CD4-positive, alpha-beta T cell treated with Interferon alpha-2 for 1 hour (primary cell): ENCODE measurements at places on chromosomes 5 and 9.

GRCh38 chr9:123778232-123778902, 151.6 kb downstream of the DENND1A start:
- no peak for DNase-seq

DNA sequence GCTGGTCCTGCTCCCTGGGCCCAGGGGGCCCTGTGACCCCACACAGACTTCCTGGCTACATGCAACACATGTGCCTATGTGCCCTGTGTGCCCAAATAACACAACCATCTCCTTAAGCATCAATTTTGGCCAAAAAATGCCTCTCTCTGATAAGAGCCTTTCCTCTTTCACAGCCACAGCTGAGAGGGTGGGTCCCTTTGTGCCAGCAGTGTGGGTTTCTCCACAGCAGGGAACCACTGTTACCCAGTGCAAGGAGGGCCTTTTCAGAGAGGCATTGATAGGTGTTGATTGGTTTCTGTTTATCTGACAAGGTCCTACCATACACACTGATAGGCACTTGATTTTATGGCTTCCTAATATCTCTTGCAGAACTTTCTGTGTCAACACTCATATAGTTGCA, 42.7 kb downstream of the SYK start:
- DNase-seq = no peak

DNA sequence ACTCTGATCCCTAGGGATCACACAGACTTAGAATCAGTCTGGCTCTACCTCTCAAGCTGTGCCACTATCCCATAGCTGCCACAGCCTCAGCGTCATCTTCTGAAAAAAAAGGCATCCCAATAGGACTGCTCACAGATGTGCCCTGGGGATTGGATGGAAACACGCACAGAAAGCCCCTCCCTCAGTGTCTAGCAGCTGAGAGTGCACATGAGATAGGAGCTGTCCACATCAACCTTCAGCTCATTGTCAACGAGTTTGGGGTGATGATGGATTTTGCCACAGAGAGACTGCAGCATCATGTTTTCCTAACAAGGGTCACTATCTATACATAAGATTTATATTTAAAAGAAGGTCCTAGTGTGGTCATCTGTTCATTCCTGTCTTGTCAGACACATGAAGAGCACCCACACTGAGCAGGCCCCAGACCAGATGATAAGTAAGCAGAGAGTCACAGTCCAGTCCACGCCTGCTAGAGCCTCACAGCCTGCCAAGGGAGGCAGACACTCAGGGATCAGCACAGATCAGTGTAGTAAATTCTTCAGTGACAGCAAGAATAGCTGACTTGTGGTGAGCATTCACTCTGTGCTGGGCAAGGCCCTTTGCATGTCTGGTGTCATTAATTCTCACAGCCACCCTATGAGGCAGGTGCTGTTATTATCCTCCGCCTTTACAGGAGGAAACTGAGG, 25.8 kb downstream of the AFAP1L1 start:
- no peak for DNase-seq

GRCh38 chr9:118561051-118561450, 808.2 kb downstream of the BRINP1 start:
- no peak for DNase-seq

DNA sequence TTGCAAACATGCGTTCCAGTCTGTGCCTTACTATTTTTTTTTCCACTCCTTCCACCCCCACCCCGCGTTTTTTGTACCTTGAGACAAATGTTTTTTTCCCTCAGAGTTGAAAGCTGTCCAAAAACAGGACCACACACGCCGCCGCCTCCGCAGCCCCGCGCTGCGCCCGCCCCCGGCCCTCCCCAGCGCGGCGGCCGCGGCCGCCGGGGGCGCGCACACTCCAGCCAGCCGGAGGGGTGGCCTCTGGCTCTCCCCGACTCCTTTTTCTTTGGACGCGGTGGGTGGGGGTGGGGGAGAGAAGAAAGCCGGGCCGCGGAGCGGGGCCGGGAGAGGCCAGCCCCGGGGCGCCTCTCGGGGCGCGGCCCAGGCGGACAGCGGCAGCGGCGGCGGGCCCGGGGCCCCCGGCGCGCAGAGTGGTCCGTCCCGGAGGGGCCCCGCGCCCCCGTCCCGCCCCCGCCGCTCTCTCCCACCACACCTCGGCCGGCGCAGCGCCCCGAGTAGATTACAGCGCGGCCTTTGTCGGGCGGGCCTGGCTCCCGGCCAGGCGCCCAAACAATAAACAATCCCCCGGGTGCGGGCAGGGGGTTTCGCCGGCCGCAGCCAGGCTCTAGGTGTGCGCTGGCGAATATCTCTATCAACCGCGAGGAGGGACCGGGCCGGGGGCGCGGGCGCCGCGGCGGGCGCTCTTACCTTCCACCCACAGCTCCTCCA, 10.9 kb downstream of the PTCH1 start:
- no peak for DNase-seq

- no peak for DNase-seq
Observed at GRCh38 chr5:82448374-82448773, 170.2 kb upstream of the RPS23 start.

- DNase-seq = no peak
Observed at GRCh38 chr5:73684691-73685090, 58.7 kb downstream of the ARHGEF28 start.

DNA sequence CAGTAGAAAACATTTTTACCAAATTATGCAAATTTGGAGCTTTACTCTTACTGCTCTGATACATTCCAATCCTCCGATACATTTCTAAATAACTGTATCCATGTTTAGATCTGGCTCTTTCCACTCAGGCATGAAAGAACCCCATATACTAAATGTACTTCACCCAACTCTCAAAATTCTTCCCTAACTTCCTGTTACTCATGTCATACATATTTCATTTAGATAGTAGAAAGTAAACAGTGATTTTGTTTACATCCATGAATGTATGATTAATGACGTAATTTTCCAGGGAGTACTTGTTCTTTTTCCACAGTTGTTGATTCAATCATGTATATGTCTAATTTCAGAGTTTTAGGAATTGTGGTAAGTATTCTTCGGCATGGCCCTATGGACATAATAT, 1426.5 kb upstream of the C9orf72 start:
- DNase-seq = no peak

- DNase-seq = peak; percentile 75
Observed at GRCh38 chr5:131068893-131069643, 96.0 kb downstream of the HINT1 start.

GRCh38 chr5:109743041-109743531, 53.4 kb downstream of the MAN2A1 start:
- no peak for DNase-seq

DNA sequence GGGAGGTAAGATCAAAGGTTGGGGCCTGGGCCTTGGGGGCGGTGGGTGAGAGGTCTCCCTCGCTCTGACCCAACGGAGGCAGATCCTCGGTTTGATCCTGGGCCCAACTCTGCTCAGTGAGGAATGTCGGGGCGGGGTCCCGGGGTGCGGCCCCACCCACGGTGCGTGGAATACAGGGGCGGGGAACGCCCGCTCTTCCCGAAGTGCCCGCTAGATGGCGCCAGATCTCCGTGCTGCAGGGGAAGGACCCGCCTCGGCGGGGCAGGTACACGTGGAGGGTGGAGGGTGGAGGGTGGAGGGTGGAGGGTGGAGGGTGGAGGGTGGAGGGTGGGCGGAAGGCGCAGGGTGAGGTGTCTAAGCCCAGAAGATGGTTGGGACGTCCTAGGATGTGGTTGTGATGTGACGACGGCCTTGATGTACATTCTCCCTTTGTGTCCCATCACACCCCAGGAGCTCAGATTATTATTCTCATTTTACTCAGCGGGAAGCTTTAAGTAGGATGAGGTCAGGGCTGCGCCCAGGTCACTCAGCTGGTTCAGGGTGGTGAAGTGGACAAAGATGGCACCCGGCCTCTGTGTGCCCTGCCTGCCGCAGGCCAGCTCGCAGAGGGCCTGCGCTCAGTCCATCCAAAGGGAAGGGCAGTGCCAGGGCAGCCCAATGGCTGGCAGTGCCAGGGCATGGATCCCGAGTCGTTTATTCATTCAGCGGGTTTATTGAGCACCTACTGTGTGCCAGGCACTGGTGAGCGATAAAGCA, 9.4 kb upstream of the RPS14 start:
- DNase-seq = peak; percentile 88

- DNase-seq = no peak
Observed at GRCh38 chr5:9483243-9483642, 62.6 kb downstream of the SEMA5A start.

GRCh38 chr9:137303893-137304382, 1.9 kb upstream of the NRARP start:
- DNase-seq = no peak

DNA sequence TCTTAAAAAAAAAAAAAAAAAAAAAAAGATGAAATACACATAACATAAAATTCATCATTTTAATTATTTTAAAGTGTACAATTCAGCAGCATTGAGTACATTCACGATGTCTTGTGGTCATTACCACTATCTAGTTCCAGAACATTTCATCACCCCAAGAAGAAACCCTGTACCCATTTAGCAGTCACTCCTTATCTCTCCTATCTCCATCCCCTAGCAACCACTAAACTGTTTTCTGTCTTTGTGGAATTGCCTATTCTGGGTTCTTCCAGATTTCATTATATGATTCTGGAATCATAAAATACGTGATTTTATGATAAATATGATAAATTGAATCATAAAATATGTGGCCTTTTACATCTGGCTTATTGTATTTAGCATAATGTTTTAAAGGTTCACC, 8.9 kb upstream of the HMCN2 start:
- DNase-seq = no peak

DNA sequence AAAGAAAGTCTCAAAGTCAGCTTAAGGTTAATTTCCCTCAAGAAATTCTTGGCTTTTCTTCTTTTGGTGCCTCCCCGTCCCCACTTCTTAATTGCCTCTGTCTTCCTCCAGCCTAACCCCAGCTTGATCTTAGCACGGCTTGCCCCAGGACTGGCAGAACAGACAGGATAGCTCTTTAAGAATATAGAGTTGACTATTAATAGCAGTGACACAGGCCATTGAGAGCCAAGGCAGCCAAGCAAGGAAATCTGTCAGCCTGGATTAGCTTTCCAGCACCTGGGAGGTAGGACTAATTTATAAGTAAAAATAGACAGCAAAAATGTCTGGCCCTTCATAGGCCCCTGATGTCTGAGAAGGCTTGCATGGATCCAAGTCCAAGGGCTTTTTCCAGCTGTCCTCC, 384.6 kb upstream of the SLC30A5 start:
- DNase-seq = no peak

GRCh38 chr5:93088592-93089389, 492.2 kb downstream of the NR2F1-AS1 start:
- DNase-seq = no peak

GRCh38 chr9:94879230-94879629, 152.7 kb downstream of the AOPEP start:
- DNase-seq = no peak

GRCh38 chr9:89013660-89014059, 22.4 kb downstream of the S1PR3 start:
- no peak for DNase-seq

DNA sequence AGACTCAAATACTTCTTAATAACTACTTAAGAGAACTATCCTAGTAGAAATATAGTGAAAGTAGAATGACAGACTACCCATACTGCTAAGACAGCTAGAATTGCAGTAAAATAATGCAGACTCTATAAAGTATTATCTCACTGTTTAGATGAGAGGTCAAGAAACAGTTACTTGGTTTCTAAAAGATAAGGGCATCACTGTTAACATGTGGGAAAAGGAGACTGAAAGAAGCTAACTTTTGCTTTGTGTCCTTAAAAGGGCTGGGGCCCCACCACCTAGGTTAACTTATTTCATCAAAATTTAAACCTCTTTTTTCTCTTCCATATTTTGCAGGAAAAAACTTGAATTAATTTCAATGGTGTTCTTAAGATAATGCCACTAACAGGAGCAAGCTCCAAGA, 204.3 kb downstream of the CNTLN start:
- no peak for DNase-seq

GRCh38 chr5:95936812-95937397, 24.7 kb downstream of the ELL2 start:
- DNase-seq = no peak

- DNase-seq = no peak
Observed at GRCh38 chr9:16579872-16580432, 290.5 kb downstream of the BNC2 start.

DNA sequence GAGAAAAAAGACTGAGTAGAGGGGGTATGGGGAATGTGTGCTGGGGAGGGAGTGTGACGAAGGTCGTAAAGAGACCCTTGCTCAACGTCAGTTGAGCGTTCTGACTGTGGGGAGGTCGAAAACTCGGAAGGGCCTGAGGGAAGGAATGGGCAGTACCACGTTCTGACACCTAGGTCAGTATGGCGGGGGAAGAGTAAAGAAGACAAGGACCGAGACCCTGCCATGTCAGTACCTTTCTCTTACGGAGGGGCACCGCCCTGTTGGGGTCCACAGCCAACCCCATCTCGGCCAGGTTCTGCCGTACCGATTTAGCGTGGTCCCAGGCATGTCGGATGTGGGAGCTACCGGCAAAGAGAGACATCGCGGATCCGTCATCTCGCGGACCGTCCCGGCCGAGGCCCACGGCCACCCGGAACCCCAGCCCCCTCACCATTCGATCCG, 375 bp downstream of the NOP16 start:
- peak; percentile 4 for DNase-seq

DNA sequence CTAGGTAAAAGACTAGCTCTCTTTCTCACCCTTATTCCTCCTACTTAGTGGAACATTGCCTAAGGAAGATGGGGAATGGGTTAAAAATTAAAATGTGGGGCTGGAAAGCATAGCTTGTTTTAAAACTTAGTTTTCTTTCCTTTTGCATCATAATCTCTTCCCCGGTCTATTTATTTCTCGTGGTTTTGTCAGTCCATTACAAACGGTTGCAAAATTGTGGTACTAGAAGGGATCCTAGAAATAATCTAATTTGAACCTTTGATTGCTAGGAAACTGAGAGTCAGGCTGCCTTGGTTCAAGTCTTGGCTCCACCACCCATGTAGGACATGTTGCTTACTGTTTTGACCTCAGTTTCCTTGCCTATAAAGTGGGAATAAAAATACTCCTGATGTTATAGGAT, 1.3 kb downstream of the IL31RA start:
- no peak for DNase-seq

- no peak for DNase-seq
Observed at GRCh38 chr5:159211729-159212174, 2.4 kb upstream of the RNF145 start.

DNA sequence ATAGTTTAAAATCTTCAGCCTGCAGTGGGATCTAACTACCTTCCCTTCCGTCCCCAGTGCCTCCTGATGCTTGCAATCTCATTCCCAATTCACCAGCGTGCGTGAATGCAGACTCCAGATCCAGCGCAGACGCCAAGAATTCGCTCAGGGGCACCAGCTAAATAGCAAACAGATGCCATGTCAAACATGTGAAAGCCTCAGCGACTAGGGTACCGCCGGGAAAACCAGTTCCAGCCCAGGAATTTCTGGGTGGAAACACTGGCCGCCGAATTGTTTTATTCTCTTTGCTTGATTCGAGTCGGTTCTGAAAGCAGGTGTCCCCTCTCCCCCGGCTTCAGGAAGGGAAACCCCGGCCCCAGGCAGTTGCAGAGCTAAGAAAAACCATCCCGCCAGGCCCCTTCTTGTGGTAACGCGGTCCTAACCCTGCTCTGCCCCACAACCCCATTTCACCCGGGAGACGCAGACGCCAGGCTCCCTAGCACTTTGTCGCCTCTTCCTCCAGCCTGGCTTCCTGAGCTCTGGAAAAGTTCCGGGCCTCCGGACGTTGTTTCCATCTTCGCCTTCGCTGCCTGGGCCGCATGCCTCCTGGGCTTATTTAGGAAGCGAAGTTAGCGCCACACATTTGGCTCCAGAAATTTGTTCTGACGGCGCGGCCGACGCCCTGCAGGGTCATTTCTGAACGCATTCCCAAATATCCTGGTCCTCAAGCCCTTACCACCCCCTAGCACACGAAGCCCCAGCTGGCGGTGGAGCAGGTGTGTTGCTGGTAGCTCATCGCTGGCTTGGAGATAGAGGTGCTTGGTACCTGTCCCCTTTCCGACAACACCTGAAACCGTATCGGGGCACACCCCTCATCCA, 665 bp upstream of the LVRN start:
- DNase-seq = no peak
